ENCODE measurements at places on chromosomes 3 and 15.

DNA sequence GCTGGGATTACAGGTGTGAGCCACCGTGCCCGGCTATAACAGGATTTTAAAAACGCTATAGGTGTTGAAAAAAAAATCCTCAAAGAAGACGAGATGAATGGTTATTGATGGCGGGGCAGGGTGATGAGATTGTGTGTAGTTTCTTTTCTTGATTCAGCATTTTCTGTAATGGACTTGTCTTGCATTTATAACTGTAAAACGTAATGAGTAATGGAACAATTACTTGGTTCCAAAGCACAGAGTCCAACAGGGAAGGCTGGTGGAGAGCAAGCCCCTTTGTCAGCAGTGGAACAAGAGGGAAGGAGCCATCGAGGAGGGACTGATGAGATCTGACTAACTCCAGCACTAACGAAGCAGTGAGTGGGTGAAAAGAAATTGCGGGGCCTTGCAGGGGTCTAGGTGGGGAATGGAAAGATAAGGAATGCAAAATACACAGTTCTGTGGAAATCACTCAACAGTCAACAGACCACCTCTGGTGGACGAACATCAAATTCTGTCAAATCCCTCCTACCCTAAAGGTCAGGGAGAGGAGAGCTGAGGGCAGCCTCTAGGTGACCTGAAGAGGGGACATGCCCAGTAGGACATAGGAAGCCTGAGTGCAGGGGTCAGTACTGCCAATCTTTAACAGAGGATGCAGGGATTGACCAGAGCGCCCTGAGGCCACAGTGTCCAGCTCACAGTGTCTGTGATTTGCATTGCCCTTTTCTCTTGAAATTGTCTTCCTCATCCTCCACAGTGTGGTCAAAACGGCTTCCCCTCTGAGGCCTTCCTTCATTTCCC is 23.1 kb upstream of the CDCP1 start:
- DNase-seq, result no peak

DNA sequence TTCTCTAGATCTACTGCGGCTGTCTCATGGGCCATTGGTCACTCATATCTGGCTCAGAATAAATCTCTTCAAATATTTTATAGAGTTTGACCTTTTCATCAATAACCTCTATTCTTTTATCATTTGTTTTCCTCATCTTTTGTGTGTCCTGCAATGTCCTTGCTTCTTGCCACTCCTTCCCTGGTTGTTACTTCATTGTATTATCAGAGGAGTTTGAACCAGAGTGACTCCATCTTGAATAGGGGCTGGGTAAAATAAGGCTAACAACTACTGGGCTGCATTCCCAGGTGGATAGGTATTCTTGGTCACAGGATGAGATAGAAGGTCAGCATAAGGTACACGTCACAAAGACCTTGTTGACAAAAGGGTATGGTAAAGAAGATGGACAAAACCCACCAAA is 9.9 kb upstream of the LPCAT4 start:
- DNase-seq, result no peak

- no peak for DNase-seq
Observed at GRCh38 chr15:59205839-59206622, 612 bp upstream of the LDHAL6B start.

GRCh38 chr3:195208183-195208582 is 62.8 kb downstream of the XXYLT1 start:
- peak; percentile 34 for DNase-seq

- no peak for DNase-seq
Observed at GRCh38 chr15:28942046-28942445, 56.3 kb downstream of the APBA2 start.

DNA sequence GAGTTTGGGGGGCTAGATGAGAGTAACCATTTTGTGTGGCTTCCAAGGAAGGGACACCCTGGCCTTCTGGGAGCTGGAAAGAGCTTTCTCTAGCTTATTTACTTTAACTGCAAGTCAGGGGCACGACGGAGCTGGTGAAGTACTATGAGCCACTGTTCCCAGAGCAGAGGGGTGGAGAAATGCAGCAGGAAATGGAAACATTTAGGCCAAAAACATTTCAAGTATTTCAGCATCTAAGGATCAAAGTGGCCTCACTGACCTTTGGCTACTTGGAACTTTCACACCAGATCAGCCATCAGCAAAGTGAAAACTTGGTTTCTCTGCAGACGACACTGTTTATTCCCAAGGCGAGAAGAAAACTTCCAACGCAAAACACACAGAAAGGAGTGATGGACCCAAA is 7.9 kb downstream of the DGKG start:
- no peak for DNase-seq

Data from GM19239 (cell line).